ENCODE measurements at places on chromosomes 7 and 10. TPM values are rescaled to one million over a fixed set of nuclear protein-coding genes. Genes with fewer than 3 reads are reported as not detected.

Gene SPDYE8
- not detected for total RNA-seq

Gene LEP
- 0.36 TPM for total RNA-seq

Gene ABCC2
- total RNA-seq: 1.8 TPM

DNA sequence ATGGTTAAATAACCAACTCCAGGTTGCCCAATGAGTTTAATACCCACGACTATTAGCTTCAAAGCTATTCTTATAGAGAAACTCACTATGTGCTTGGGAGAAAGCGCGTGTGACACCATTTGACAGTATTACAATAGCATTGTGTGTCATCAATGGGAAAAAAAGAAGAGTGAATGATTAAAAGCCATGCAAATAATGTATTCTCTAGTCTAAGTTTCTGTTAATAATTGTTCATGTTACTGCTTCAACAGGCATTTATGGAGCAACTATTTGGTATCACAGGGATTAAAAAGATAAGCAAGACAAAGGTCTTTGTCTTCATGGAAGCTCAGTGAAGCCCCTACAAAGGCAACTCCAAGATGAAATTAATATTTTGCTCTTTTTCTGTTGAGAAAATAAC is 47.2 kb downstream of the CAV1 start:
- DNase-seq: no peak

DNA sequence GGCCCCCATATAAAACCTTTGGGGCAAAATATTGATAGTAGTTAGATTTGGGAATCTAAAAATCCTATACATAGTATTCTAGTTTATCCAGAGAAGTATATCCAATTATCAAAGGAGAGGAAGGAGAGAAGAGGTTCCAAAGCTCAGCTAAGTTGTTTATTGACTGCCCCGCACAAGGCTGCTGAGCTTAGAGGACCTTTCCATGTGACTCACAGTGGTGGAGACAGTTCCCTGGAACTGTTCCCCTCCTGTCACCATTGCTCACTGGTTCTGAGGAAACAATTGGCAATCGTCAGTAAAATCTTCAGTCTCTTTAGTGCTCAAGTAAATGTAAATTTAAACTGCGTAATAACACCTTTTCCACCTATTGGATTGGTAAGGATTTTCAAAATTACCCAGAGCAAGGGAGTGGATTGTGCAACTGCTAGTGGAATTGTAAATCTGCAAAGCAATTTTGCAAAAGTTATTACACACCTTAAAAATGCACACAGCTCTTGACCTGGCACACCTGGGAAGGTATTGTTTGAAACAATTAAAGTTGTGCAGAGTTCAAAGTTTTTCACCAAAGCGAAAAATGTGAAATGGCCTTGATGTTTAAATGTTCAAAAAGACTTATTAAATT is 63.1 kb downstream of the EEPD1 start:
- no peak for DNase-seq

Gene COL17A1
- under 0.01 TPM for total RNA-seq

DNA sequence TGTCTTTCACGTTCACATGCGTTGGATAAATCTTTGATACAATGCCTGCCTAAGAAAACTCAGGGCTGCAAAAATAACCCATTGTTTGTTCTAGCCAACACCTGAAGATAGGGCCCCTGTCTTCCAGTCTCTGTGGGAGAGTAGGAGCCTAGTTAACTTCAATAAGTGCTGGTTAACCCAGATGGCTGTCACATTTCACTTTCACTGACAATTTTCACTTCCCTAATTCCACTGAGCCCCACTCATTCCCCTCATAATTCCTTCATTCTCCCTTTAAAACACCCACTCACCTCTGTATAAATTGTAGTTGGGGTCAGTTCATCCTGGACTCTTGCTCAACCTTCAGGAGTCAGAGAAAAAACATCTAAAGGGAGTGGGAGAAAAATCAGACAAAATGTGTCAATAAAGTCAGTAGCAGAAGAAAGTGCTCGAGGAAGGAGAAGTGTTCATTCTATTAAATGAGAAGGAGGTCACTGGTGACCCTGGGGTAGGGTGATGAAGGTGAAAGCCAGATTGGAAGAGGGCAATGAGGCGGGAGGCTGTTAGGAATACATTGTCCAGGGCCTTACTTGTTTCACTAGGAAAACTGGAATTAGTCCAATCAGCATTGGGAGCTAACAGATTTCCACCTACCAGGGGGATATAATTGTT is 51.2 kb upstream of the ABI1 start:
- no peak for DNase-seq

GRCh38 chr7:106216923-106217542 is 67.8 kb downstream of the NAMPT start:
- DNase-seq: no peak

Gene GIMAP7
- total RNA-seq: not detected

GRCh38 chr7:12646139-12646538 is 41.3 kb upstream of the ARL4A start:
- DNase-seq: peak; percentile 15

Gene SLC13A1
- total RNA-seq: not detected

DNA sequence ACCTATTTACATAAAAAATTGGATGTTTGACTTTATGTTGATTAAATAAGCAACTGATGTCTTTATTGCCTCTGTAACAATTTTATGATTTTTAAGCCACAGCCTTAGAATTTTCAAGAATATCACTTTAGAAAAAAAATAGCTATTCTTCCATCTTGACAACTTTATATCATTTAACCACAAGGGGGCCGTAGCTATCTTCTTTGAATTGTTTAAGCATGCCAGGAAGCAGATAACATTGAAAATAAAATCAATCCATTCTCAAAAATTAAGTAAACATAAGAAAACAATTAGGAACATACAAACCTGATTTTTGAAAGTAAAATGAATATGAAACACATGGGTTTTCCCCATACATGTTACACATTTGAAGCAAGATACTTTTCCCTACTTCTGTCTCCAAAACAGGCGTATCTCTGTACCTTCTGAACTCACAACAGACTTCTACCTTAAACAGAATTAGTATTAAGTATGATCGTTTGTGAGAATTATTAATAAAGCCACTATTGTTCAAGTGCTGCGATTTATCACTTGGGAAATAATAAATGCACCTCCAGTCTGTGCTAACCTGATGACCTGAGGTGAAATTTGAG is 209.0 kb downstream of the CACNA2D1 start:
- DNase-seq: no peak

- DNase-seq: no peak
These were observed 63.4 kb downstream of the HPSE2 start for GRCh38 chr10:99172128-99172738.

GRCh38 chr7:128422037-128422436 is 12.3 kb upstream of the IMPDH1 start:
- DNase-seq: peak; percentile 8

Gene DENND2A
- 0.36 TPM for total RNA-seq

Gene LIPJ
- under 0.01 TPM for total RNA-seq

DNA sequence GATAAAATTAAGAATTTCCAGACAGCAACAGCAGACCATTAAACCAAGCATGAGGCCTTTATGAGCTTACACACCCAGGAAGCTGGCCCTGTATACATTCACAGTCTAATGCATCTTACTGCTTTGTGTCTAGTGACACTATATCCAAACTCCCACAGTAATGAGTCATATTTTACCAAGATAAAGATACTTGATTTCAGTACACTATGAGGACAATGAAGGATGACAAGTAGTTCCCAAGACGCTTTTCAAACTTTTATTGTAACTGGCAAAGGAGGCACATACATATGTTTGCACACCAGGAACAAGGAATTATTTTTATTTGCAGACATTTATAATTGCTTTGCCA is 148.0 kb downstream of the TSPAN12 start:
- DNase-seq: no peak

Gene TNS3
- total RNA-seq: 67.3 TPM

Gene SH3PXD2A
- 27.7 TPM for total RNA-seq

GRCh38 chr7:26724795-26725194 is 139.6 kb downstream of the SKAP2 start:
- DNase-seq: no peak

Gene GALNT17
- 0.36 TPM for total RNA-seq

Gene OR2A42
- total RNA-seq: not detected

- DNase-seq: no peak
These were observed 87.9 kb downstream of the KMT2E start for GRCh38 chr7:105101864-105102263.

GRCh38 chr10:119254335-119254734 is 47.0 kb downstream of the GRK5 start:
- DNase-seq: peak; percentile 85

GRCh38 chr7:139696552-139696951 is 81.2 kb downstream of the HIPK2 start:
- DNase-seq: no peak

Gene MINDY4
- 8.5 TPM for total RNA-seq

DNA sequence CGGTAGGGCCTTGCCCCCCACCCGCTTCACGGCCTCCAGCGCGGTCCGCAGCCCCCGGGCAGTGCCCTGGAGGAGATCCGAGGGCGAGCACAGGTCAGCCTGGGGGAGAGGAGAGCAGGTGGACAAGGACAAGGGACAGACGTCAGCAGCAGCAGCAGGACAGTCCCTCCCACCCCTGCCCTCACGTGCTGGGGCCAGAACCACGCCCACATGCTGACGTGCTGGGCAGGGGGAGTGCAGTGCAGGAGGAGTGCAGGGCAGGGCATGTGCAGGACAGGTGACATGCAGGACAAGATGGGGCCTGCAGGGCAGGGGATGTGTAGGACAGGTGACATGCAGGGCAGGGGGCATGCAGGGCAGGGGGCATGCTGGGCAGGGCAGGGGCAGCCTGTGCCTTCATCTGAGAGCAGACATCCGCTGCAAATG is 1.5 kb upstream of the SAP25 start:
- peak; percentile 58 for DNase-seq

DNA sequence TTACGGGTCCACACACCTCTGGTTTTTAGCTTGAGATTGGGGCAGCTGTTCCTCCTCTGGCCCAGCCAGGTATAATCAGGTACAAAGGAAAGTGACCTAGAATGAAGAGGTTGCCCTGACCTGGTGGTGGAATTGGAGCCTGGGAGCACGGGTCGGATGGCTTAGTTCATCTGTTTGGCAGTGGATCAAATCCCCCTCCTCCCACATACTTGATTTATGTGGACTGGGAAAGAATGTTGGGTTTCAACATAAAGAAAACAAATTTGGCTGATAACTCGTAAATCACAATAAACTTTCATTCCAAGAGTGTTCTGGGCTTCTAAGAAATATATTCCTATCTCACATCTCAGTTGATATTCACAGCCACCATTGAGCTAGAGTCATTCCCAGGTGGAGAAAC is 186.8 kb downstream of the CUX1 start:
- DNase-seq: peak; percentile 63

Gene MIOS
- total RNA-seq: 42.1 TPM

GRCh38 chr10:35495521-35496119 is 109.5 kb upstream of the GJD4 start:
- peak; percentile 36 for DNase-seq

- DNase-seq: peak; percentile 15
These were observed 14.7 kb downstream of the ZNF488 start for GRCh38 chr10:47369251-47369894.

GRCh38 chr10:78663721-78664120 is 405.0 kb upstream of the ZMIZ1 start:
- DNase-seq: no peak

GRCh38 chr7:77415476-77415822 is 700 bp downstream of the GSAP start:
- DNase-seq: no peak

DNA sequence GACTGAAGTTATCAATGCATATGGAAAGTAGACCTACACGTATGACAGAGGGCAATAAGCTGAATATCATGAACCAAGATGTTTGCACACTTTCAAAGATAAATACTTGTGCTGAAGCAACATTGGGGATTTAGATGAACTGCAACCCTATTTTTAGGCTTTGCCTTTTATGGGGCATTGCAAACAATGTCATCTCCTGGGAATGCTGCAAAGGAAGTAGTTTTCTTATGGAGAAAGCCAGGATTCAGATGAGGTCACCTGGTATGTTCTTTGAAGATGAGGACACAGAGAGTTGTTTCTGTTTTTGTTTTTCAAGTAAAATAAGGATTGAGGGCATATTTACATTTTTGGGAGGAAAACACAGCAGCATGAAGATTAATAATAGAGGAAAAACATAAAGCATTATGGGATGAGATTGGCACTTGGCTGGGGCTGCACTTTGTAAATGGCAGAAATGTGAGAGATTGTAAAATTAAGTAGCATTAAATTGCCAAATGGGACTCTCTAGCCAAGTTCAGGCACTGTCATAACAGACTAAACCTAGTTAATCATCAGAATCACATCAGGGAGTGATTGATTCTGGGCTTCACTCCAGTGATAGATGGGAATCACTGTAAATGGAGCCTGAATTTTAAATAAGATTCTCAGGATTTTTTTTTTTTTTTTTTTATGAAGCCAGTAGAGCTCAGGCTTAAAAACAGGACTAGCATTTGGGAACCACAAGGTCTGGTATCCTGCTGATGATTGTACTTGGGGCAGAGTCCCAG is 63.1 kb downstream of the MALRD1 start:
- no peak for DNase-seq

Gene PRRT4
- not detected for total RNA-seq

Gene MCM10
- total RNA-seq: 2.4 TPM

GRCh38 chr10:113027230-113027573 is 77.2 kb downstream of the TCF7L2 start:
- no peak for DNase-seq

Gene FAM25C
- not detected for total RNA-seq

GRCh38 chr7:29483219-29484104 is 80.2 kb upstream of the PRR15 start:
- DNase-seq: no peak

Gene GFRA1
- total RNA-seq: 76.6 TPM

Gene TUBB8
- total RNA-seq: not detected

DNA sequence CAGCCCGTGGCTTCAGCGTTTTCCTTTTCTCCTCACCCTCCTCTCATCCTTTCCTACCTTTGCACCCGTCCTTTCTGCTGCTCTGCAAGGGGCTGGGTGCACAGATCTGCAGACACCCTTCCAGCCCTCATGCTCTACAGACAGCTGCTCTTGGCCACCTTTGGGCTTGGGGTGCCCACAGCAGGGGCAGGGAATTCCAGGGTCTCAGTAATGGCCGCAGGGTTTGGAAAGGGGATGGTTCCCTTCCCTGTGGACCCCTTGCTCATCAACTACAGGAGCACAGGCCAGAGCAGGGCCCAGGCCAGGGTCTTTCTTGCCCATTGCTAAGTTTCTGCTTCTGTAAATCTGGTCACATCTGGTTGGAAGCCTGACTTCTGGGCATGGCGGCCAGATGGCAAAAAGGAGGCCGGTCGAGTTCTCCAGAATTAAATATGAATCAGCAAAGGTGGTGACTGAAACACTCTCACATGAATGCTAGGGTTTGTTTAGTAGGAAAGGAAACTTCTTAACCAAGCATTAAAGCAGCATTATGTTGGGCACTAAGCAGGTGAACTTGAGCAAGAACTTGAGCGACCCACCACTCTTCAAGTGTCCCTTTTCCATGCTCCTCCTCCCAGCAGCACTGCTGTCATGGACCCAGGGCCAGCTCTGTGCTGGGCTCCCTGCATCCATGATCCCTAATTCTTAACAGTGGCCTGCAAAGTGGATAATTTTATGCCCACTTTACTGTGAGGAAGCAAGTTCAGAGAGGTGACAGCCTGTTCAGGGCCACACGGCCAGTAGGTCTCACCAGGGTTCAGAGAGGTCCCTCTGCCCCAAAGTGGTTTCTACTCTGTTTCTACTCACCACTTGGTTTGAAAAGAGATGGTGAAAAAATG is 1.5 kb downstream of the ECHDC3 start:
- peak; percentile 82 for DNase-seq
